ENCODE measurements at places on chromosomes 3 and 15.
A peak's percentile ranks its signal among the peaks of the same experiment; 100 is the strongest.

- no peak for DNase-seq
Measured at GRCh38 chr3:132730891-132731580, 8.8 kb upstream of the NPHP3 start.

GRCh38 chr3:105771392-105771791 is 97.4 kb downstream of the CBLB start:
- no peak for DNase-seq

GRCh38 chr3:106381286-106381938 is 512.6 kb upstream of the CBLB start:
- no peak for DNase-seq

DNA sequence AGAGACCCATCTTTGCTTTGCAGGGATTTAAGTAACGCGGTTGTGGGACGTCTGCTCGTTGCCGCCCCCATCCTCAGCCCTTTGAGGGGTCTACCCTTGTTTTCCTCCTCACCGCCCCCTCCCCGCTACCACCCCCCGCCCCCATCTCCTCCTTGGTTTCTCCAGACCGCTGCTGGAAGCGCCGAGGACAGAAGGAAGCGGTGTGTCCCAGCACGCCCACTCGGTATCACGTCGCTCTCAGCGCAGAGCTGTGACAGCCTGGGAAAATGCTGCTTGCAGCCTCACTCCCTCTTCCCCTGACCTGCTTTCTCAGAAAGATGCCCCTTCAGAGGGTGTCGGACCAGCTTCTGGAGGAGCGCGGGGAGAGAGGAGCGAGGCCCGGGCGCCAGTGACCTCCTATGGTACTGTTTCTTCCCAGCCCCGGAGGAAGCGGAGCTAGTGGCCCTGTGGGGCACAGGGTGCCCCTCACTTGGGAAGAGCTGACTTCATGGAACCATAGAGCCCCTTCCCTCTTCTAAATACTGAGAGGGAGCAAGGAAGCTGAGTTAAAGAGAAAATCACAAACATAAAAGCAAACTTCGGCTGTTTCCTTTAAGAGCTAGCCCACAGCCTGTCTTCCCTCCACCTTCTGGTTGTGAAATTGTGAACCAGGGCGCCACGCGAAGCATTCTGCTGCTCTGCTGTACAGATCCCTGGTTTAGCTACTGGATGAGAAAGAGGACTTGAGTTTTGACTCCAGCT is 698 bp downstream of the IL1RAP start:
- no peak for DNase-seq

GRCh38 chr15:73732930-73733329 is 20.2 kb downstream of the INSYN1 start:
- no peak for DNase-seq

GRCh38 chr15:41337631-41338522 is 5.2 kb downstream of the NUSAP1 start:
- no peak for DNase-seq

DNA sequence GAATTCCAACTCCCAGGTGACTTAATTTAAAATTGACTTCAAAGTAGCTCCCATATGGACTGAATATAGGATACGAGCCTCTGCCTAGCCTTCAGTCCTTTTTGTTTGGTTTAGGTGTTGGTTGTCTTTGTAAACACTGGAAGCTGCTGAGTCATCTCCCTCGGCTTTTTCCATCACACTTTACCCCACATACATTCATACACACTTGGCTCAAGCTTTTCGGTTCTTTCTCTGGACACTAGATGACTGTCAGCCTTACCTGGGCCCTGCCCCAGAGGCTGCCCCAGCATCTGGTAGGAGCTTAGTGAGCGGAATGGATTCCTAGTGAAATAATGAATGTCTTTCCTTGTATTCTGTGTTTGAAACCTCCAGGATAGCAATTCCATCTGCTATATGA is 201.5 kb upstream of the IL12A start:
- no peak for DNase-seq

DNA sequence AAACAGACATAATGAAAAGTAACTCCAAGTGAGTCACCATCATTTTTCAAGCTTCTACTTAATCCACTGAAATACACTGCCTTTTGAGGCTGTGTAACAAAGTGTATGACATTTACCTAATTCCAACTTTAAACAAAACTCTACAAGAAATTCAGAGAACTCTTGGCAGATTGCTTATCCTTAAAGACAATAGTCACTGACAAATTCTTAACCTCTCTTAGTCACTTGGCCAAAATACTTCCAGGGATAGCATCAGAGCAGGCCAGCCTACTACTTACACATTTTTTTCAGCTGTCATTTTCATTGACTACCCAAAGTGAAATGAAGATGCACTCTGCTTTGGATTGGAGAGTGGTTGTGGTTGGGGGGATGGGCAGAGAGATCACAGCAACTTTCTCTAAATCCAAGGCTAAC is 3.6 kb downstream of the WWTR1 start:
- no peak for DNase-seq

GRCh38 chr3:67118122-67118521 is 120.0 kb downstream of the KBTBD8 start:
- DNase-seq = no peak

DNA sequence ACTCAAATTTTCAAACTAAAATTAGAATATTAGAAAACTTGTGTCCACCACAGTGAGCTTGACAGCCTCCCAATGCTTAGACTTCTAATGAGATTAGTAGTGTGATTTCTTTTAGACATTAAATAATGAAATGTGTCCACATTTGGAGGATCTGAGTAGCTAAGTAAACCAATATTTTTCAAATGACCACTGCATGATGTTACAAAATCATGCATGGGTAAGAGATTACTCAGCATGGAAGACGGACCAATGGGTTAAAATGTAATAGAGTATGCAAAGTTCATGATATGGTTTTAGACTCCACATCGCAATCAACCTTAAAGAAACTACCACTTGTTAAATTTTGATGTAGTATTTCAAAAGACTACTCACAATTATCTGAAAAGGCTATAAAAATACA is 130.6 kb downstream of the IMPG2 start:
- no peak for DNase-seq

DNA sequence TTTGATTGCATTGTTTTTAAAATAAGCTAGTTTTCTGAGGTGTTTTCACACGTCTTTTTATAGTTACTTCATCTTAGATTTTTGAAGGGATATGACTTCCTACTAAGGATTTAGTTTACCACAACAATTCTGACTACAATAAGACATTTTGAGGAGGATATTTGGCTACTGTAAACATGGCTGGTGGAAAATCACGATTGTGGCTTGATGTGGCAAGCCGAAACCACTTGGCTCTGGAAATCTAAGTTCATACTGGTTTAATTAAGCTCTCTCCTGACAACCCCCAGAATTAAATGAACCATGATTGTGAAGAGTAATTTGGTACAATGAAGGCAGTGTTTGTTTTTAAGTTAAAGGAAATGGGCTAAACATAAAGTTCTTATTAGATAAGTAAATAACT is 30.8 kb downstream of the ST3GAL6 start:
- no peak for DNase-seq

DNA sequence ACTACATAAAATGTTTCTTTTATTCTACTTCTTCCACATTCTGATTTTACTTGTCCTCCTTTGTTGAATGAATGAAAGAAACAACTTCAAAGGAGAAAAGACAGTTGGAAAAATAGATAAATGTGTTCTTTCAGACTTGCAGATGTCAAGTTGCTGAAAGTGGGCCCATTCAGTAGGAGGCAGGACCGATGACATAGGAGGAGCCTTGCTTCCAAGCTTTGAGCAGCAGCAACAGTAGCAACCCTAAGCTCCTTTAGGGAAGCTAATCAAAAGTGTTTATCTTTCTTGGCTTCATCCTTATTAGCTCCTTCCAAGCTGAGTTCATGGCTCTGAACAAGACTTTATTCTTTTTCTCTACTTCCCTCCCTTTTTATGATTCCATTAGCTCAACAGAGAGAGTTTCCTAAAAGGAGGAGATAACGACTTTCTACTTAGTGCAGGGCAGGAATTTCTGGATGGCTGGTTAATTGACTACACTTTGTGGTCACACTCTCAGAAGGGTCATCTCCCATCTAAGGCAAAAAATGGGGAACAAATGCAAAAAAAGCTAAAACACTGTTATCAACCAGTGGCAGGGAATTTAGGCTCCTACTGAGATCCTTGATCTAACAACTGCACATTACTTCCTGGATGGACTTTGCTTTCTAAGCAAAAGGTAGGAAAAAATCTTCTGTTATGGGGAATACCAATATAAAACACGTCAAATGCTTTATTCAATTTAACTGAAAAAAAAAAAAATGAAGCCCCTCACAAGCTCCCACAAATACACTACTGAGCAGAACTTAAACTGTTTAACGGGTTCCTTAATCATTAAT is 4.8 kb downstream of the MORC1 start:
- DNase-seq = no peak

- DNase-seq = no peak
Measured at GRCh38 chr3:177744873-177745606, 547.8 kb upstream of the TBL1XR1 start.

DNA sequence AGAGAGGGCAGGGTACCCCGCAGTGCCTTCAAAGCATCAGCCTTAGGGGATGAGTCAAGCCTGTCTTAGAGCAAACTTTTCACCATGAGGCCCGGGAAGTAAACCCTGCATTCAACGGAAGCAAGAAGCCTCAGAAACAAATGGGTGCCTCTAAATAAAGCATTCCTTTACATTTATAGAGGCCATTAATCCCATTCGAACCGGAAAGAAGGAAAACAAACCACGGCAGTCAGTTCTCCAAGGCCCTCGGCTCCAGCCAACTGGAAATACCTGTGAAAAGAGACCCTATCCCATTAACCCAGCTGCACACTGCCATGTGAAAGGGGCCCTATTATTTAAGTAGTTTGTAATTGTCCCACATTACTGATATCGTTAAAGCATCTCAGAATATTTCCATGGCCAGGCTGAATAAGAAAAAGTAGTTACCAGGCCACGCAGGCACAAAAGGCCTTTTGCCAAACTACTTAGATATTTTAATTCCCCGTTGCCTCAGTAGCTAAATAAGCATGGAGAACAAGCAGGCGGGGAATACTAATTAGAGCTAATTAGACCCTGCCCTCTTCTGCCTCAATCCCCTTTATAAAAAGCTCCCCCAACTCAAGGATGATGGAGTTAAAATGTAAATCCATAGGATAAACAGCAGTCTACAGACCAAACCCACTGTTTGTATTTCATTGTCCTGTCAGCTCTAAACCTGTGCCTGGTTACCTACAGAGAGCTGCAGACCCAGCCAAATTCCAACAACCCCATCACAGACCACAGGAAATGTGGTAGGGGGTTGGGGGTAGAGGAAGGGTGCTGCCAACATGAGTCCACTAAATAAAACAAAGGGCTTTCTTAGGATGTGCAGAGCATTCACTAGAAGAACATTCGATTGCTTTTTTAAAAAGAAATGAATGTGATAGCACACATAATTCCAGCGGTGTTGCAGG is 4.1 kb downstream of the ITGB5 start:
- no peak for DNase-seq

DNA sequence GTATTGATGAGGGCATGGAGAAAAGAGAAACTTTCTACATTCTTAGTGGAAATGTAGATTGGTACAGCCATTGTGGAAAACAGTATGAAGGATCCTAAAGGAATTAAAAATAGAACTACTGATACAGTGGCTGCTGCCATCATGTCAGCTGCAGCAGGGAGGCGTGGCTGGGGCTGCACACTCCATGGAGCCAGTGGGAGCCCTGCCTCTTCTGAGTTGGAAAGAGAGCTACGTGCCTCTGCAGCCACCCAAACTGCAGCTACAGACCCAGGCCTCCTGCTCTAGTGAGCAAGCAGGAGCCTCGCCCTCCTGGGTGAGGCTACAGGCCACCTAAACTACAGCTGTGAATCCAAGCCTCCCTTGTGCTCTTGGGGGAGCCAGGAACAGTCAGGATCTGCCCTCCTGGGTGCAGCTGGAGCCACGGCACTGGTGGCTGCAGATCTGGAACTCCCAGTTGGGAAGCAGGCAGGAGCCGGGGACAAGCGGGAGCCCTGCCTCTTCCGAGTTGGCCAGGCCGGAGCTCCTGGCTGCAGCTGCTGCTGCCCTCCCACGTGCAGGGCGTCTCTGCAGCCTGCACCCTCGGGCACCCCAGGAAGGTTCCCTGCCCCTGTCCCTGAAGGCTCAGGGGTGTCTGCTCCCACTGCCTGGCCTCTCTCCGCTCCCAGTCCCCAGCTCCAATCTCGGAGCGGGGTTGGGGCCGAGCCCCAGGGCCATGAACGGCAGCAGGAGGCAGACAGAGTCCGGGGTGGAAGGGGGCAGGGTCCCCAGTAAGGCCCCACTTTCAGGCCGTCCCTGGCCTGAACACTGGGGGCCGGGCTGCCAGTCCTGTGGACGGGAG is 64.5 kb downstream of the THBS1 start:
- no peak for DNase-seq

- DNase-seq = peak; percentile 68
Measured at GRCh38 chr3:43105596-43106292, at the start of gene POMGNT2. TSS of gene POMGNT2 (minus strand) at chr3:43106079. CDS start at chr3:43081431, 24,648 bp downstream.

DNA sequence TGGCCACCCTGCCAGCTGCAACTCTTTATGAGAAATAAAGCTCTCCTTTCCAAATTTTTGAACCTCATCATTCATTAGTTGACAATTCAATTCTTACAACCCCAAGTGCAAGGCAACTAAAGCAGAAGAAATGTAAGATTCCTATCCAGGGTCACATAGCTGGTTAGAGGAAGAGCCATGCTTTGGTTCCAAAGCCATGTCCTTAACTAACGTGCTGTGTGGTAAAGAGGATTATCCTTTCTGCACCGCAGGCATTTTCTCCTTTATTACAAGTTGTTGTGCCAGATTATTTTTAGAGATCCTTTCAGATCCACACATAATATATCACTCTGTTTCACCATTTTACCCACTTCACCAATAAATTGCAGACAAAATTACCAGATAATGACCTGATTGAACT is 36.5 kb downstream of the TM4SF18 start:
- DNase-seq = no peak

- no peak for DNase-seq
Measured at GRCh38 chr15:57313134-57313483, 63.2 kb upstream of the CGNL1 start.

DNA sequence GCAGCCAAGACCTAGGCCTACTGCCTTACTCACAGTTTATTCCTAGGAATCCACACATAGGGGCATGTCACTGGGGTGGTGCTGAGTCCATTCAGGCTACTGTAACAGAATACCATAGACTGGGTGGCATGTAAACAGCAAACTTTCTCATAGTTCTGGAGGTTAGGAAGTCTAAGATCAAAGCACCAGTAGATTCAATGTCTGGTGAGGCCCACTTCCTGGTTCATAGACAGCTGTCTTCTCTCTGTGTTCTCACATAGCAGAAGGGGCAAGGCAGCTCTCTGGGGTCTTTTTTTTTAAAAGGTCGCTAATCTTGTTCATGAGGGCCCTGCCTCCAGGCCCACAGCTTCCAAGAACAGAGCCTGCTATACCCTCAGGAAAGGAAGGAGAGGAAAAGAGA is 113.9 kb upstream of the MANF start:
- DNase-seq = no peak
